Activated naive CD4-positive, alpha-beta T cell treated with Interleukin-2 at 50 U/mL for 16 hours (primary cell): ENCODE measurements at places on chromosomes 16 and 17.

- DNase-seq: no peak
These were observed 677 bp downstream of the CBX1 start for GRCh38 chr17:48100591-48101011.

DNA sequence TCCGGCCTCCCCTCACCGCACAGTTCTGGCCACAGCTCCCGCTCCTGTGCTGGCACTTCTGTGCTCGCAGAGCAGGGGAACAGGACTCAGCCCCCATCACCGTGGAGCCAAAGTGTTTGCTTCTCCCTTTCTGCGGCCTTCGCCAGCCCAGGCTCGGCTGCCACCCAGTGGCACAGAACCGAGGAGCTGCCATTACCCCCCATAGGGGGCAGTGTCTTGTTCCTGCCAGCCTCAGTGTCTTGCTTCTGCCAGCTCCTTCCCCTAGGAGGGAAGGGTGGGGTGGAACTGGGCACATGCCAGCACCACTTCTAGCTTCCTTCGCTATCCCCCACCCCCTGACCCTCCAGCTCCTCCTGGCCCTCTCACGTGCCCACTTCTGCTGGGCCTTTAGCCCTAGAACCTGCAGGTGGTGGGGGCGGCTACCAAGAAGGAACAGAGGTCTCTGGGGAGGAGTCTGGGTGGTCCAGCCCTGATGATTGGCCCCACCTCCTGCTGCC lies 645 bp upstream of the ELMO3 start:
- DNase-seq: no peak

DNA sequence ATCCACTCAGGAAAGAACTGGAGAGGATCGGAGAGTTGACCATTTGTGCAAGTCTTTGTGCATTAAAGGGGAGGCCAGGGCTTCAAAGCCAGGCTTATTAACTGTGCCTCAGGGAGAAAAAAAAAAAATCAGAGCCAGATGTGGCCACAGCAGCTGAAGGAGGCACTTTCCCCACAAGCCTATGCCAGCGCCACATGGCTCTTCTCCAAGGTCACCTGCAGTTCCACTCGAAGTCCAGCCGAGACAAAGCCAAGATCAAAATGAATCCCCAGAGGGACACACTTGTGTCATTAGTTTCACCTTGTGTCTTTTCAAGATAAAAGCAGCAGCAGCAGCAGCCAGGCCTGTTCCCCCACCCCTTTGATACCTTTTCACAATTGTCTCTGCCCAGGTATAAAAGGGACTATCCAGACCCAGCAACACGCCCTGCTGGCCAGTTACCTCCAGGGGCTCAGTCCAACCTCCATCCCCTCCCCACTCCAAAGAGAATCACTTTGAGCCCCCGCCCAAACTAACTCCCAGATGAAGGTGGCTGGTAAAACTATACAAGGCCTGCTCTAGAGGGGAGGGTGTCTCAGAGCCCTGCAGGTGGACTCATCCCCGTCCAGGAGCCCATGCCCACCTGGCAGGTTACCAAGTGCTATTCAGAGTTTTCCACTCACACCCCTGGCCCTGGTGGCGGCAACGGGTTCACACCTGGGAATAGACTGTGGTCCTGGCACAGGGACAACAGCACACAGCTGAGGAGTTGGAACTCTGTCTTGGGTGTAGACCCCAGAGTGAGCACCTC lies 29.2 kb downstream of the AXIN2 start:
- no peak for DNase-seq

GRCh38 chr17:31310260-31310659 lies 3.6 kb downstream of the EVI2B start:
- peak; percentile 34 for DNase-seq

DNA sequence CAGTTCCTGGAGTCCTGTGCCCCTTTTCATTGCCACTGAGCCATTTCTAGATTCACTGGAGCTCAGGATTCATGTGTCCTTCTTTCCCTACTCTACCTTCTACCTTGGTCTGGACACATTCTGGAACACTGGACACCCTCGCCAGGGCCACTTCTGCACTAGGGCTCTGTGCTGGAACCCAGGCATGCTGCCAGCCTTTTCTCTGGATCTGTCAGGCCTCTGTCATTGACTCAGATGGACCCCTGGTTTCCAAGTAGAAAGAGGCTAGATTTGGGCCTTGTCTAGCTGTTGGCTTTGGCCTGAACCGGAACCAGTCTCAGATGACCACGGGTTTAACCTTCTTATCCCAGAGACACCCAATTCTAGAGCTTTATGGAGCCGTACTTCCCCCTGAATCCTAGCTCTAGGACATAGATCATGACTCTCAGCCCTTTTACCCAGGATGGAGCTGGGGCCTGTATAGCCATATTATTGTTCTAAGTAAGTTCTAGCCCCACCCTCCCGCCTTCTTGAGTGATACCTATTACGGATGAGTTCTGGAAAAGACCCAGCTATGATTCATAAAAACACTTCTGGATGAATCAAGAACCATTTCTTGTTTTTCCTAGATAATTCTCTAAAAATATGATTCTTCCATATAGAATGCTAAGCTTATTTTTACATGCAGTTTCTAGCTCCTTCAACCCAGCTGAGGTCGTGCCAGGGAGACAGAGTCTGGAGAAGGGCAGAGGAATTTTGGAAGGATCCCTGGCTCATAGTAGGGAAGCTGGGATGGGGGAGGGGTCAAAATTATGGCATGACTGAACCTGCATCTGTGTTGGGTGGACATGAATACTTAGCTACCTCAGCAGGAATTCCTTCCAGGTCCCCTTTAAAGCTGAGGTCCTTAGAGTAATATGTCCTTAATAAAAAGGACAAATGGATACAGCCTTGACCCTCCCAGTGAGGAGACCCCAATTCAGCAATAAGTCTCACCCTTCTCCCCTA lies 1.1 kb upstream of the CHRNB1 start:
- DNase-seq: no peak

- DNase-seq: no peak
These were observed 1332.3 kb downstream of the CDH11 start for GRCh38 chr16:63789603-63790002.

GRCh38 chr16:54077050-54077821 lies 209.4 kb downstream of the IRX3 start:
- no peak for DNase-seq

DNA sequence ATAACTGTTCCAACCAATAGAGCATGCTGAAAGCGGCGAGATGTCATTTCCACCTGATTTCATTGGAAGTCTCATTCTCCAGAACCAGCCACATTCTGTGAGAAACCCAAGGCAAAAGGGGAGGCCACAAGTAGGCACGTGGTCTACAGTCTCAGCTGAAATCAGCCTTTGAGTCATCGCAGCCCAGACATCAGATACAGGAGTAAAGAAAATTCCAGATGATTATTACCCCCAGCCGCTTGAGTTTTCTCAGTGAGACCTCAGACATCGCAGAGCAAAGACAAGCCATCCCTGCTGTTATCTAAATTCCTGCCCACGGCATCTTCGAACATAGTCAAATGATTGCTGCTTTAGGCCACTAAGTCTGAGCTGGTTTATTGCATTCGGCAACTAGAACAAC lies 23.1 kb downstream of the STAT3 start:
- DNase-seq: peak; percentile 29

DNA sequence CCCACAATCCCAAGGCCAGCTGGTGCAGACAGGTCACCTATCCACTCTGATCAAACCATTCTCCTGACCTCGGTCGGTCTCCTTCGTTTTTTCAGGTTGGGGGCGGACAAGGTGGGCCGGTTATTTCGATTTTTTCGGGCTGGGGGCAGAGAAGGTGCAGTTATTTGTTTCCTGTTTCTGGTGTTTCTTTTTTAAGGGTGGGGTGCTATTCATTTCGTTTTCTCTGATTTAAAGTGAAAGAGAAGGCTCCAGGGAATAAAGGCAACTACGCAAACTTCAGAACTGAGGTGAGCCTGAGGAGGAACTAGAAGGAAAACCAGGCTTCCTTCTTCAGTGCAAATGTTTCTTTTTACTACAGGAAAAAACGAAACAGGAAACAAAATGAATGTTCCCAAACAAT lies 64.8 kb downstream of the ANKRD11 start:
- no peak for DNase-seq

DNA sequence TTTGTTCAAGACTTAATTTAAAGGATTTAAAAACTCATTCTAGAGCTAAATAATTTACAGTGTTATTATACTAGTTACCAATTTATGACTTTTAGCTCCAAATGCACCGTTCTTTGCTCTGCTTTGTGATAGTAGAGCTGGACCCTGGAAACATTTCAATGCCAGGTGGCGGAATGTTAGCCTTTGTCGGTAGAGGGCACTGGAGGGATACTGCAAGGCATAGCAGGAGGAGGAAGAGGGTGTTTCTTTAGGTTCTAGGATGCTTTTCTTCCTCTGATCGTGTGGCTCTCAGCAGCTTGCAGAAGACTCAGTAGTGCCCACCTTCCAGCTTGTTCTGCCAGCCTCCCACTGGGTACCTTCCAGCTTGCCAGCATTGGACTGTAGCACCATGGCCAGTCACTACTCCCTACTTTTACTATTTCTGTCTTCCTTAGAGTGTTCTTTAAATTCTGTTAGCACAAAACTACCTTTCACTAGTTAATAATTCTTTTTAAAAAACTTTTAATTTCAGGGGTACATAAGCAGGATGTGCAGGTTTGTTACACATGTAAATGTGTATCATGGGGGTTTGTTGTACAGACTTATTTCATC lies 325.3 kb downstream of the UTP18 start:
- DNase-seq: no peak

DNA sequence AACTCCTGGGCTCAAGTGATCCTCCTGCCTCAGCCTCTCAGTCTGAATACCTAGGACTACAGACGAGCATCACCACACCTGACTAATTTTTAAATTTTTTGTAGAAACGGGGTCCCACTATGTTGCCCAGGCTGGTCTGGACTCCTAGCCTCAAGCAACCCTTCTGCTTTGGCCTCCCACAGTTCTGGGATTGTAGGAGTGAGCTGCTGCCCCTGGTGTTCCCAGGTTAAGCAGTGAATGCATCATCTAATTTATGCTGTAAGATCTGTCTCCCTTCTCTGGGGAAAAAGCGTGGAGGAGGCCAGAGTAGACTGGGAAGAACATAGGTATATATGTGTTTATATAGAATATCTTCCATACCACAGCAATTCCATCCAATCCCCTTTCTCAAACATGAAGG lies 6.6 kb upstream of the N4BP1 start:
- DNase-seq: no peak

GRCh38 chr17:9003355-9004131 lies 17.8 kb upstream of the NTN1 start:
- DNase-seq: no peak

DNA sequence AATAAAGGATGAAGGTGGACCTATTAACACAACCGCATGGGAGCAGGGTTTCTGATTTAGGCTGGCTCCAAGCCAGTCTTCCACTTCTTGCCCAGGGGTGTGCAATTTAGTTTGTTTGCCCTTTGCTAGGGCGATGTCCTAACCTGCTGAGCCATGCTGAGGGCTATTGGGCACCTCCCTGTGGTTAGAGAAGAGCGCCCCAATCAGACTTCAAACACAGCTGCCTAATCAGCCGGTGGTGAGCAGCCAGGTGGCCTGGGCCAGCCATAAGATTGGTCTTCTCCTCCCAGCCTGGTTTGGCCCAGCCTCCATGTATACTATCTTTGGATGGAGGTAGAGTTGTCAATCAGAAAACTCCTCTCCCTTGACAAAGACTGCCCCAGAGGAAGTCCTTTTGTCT lies 15.7 kb downstream of the TMEM94 start:
- no peak for DNase-seq

GRCh38 chr17:8940866-8941471 lies 24.5 kb downstream of the PIK3R5 start:
- peak; percentile 53 for DNase-seq

DNA sequence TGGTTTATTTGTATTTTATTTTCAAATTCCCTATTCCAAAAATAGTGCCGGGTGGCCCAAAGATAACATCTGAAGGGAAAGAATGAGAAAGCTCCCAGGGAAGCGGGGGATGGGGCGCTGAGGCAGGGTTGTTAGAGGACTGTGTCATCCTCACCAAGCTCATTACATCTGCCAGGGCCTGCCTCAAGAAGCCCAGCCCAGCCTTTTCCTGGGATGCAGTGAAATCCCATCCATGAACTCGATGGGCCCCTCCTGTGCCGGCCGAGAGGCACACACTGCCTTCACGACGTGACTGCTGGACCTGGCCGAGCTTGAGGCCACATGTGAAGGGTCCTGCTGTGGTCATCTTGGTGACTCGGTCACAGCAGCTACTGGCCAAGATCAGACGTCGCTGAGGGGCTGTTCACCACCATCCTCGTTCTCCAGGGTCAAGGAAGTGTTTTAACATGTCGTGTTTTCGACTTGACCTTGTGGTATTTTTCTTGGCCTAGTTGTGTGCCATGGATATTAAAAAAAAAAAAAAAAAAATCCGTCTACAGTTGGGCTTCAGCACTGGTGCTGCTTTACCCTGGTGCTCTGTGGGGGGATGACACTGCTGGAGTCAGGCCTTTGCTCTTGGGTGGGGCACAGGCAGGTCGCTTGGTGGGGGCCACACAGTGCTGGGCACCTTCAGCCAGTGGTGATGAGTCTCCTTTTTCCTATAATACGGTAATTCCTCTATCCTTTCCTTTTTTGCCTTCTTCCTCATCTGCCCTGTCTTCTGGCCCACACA lies 4.9 kb downstream of the TIMM22 start:
- DNase-seq: no peak

GRCh38 chr17:16491703-16492612 lies at the start of gene LRRC75A:
Gene LRRC75A, minus strand, starts transcription at chr17:16492193. Its CDS starts 203 bp downstream, at chr17:16491990.
- DNase-seq: peak; percentile 62

GRCh38 chr16:21117567-21117966 lies 33.1 kb downstream of the DNAH3 start:
- DNase-seq: no peak

- DNase-seq: no peak
These were observed 6.3 kb downstream of the RAB40C start for GRCh38 chr16:595942-596735.

DNA sequence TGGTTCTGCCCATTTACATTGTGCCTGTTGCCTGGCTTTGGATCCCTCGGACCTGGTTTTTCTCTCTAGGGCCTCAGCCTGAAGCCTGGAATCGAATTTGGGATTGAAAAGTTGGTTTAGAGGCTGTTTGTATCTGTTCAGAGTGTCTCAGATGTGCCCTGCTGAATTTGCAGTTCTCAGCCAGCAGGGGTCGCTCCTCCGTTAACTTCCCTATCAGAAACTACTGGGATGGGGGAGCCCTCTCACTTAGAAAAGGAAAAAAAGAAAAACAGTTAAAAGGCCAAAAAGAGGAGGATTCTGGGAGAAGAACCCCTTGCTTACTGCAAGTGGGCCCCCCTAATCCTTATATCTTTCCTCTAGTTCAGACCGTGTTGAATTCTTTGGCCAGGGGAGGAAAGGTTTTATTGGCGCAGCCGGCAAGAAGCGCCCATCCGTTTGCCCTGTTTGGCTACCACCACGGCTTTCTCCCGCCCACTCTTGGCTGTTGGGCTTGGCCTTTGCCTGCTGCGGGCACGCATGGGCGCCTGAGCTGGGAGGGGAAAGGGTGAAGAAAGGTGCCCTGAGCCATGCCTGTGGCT lies 8.7 kb downstream of the FZD2 start:
- DNase-seq: no peak

DNA sequence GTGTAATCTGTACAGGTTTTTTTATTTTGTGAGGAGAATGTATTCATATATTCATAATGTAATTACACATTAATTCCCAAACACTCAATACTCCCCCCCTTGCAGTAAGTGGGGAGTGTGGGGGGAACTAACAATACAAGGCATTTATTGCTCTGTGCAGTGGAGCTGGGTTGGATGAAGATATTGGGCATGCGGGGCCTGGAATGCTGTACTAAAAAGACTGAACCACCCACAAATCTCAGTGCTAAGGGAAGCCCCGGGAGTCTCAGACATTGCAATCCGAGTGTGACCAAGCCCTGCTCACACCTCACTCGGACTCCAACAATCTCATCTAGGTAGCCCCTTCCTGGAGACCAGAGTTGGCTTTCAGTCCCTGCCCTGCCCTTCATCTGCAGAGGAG lies 6.0 kb downstream of the PLLP start:
- DNase-seq: no peak

GRCh38 chr16:89150090-89150835 lies 21.3 kb upstream of the CDH15 start:
- DNase-seq: no peak
